ENCODE measurements at places on chromosomes 13 and 19. TPM values are rescaled to one million over a fixed set of nuclear protein-coding genes. Genes with fewer than 3 reads are reported as not detected.
A peak's percentile ranks its signal among the peaks of the same experiment; 100 is the strongest.

CYP4F2 gene
- not detected for total RNA-seq

ZNF490 gene
- 7.6 TPM for total RNA-seq

- H3K36me3 ChIP-seq, result peaks cover 20% of the 10 kb centered on the region
- DNase-seq, result no peak
- no peaks in the 10 kb centered on the region for H3K4me1 ChIP-seq
- H3K27ac ChIP-seq, result no peak overlapping the region
These were observed 24.0 kb downstream of the ZNF564 start for GRCh38 chr19:12527034-12527836.

DNA sequence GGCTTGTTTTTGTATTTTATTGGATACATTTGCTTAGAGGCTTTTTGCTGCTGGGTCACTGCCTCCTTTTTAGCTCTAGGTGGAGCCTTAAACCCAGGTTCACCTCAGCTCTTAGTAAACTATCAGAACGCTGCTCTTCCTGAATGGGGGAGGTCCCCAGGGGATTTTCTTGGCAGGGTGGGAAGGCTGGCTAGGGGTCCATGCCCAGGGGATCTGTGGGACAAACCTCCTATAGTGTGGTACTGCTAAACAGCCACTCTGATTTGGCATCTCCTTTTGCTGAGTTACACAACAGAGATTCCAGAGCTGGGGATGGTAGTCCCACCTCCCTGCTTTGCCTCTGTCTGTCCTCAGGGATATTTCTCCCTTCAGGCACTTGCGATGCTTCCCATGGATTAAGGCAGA, 204.9 kb downstream of the ZIC5 start:
- H3K27me3 ChIP-seq, result no peaks in the 10 kb centered on the region
- H3K4me3 ChIP-seq, result no peak overlapping the region
- no peaks in the 10 kb centered on the region for H3K4me1 ChIP-seq
- H3K36me3 ChIP-seq, result no peaks in the 10 kb centered on the region
- no peak for DNase-seq

DNA sequence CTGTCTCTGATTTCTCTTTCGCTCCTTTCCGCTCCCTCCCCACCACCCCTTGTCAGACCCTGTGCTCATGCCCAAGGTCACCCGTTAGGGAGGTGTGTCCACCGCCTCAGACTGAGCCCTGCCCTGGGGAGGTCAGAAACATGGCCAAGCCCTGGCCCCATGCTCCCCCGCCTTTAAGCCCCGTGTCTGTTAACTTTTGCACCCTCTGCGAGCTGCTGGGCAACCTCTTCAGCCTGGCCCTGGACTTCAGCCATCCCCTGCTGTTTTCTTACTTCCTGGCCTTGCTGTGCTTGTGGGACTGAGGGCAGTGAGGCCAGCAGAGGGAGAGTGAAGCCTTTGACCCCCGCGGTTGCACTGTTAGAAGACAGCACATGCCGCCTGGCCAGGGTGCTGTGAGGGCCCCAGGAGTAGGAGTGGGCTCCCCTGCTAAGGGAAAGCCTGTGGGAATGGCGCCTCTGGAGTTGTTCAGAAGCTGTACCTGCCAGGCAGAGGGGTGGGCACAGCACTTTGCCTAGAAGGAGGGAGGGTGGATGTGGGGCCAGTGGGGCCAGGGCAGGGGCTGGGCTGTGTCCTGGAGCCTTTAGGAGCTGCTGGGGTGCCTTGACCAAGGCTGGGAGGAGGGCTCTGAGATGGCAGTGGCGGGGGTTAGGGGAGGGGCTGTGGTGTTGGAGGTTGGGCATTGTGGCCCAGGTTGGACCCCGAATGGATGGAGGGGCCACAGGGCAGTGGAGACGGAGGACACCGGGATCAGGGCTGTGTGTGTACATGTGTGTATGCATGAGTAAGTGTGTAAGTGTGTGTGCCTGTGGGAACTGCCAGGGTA, 7.9 kb downstream of the UPF1 start:
- H3K36me3 ChIP-seq, result no peaks in the 10 kb centered on the region
- H3K27ac ChIP-seq, result no peak overlapping the region
- peaks cover 34% of the 10 kb centered on the region for H3K4me1 ChIP-seq
- no peak overlapping the region for H3K4me3 ChIP-seq
- no peaks in the 10 kb centered on the region for H3K27me3 ChIP-seq

DNA sequence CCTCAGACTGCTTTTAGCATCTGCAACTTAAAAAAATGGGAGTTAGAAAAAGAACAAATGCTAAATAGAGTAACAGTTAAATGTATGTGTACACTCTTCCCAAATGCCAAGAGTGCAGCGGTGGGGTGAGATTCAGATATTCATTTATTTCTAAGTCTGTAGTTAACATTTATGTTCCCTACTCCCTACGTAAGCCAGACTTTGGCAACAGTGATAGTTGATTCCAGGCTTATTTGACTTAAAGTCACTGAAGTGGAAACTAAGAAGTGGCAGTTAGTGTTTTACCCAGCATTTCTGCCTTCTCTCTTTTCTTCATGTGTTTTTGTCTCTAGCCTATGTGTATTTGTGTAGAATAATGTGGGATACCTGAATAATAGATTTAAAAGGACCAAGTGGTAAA, 4.5 kb downstream of the MIR17HG start:
- no peak for DNase-seq
- H3K4me1 ChIP-seq, result peaks cover 27% of the 10 kb centered on the region
- no peak overlapping the region for H3K4me3 ChIP-seq
- H3K27ac ChIP-seq, result no peak overlapping the region
- H3K27me3 ChIP-seq, result no peaks in the 10 kb centered on the region
- peaks cover 13% of the 10 kb centered on the region for H3K36me3 ChIP-seq

DNA sequence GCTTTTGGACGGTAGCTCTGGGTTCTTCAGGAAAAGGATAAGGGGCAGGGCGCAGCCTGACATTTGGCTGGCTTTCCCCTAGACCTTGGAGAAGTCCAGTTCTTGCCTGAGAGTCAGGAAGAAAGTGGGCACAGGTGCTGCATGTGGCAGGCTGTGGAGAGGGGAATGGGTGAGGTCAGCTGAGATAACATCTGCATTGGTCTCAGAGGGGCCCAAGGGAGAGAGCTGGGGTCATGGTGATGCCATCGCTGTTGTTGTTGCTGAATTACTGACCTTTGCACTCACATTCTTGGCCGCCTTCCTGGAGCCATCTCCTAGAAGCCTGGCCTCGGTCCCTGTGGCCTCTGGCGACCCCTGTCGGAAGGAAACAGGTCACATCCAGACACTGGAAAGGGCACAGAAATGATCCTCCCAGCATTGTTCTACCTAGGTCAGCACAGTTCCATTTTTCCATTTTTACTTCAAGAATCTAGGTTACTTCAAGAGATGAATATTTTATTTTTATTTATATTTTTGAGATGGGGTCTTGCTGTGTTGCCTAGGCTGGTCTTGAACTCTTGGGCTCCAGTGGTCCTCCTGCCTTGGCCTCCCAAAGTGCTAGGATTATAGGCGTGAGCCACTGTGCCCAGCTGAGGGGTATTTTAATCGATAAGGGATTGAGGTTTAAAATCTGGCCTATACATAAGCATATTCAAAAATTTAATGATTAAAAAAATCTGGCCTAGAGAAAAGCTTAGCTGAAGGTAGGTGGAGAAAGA, 6.5 kb upstream of the LIPE start:
- peak overlapping the region; percentile 86 for H3K27ac ChIP-seq
- H3K4me3 ChIP-seq, result no peak overlapping the region
- peak; percentile 95 for DNase-seq
- H3K36me3 ChIP-seq, result no peaks in the 10 kb centered on the region
- H3K27me3 ChIP-seq, result no peaks in the 10 kb centered on the region

- DNase-seq, result peak; percentile 47
- H3K27ac ChIP-seq, result peak overlapping the region; percentile 9
- H3K4me1 ChIP-seq, result peaks cover 19% of the 10 kb centered on the region
- peak overlapping the region; percentile 46 for H3K4me3 ChIP-seq
These were observed 27.9 kb upstream of the NDUFS7 start for GRCh38 chr19:1355568-1356507.

- no peak overlapping the region for H3K4me3 ChIP-seq
- H3K4me1 ChIP-seq, result no peaks in the 10 kb centered on the region
- H3K27me3 ChIP-seq, result no peaks in the 10 kb centered on the region
- H3K27ac ChIP-seq, result no peak overlapping the region
These were observed 128.2 kb upstream of the OBI1 start for GRCh38 chr13:78787190-78787589.

GRCh38 chr19:3983936-3984583, 1.2 kb downstream of the EEF2 start:
- peak overlapping the region; percentile 100 for H3K4me3 ChIP-seq
- H3K36me3 ChIP-seq, result peaks cover 50% of the 10 kb centered on the region
- peak overlapping the region; percentile 98 for H3K27ac ChIP-seq
- H3K27me3 ChIP-seq, result no peaks in the 10 kb centered on the region
- peak; percentile 82 for DNase-seq
